ENCODE measurements at places on chromosomes 4 and X. TPM values are rescaled to one million over a fixed set of nuclear protein-coding genes. Genes with fewer than 3 reads are reported as not detected.

DNA sequence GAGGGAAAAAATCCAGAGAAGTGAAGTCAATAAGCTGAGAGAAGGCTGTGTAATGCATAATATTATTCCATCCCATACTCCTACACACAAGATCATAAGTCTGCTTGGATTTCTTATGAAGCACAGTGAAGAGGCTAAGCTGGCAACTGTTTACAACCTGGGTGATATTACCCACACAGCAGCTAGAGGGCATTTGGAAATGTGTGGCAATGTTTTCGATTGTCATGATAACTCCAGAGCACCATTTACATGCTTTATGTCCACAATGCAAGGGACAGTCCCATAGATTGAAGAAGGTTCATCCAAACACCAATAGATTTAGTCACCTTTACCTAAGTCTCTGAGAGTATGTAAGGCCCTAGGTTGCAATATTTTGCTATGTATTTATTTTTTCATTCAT is 412.2 kb downstream of the PPP3CA start:
- no peak overlapping the region for H3K27ac ChIP-seq
- H3K4me3 ChIP-seq: no peak overlapping the region
- H3K27me3 ChIP-seq: no peaks in the 10 kb centered on the region
- DNase-seq: no peak
- H3K36me3 ChIP-seq: no peaks in the 10 kb centered on the region
- H3K4me1 ChIP-seq: no peaks in the 10 kb centered on the region

- H3K27me3 ChIP-seq: no peaks in the 10 kb centered on the region
- no peak overlapping the region for H3K27ac ChIP-seq
- peaks cover 1% of the 10 kb centered on the region for H3K4me1 ChIP-seq
- no peak for DNase-seq
Observed at GRCh38 chrX:118368398-118368797, 22.5 kb downstream of the WDR44 start.

- no peak for DNase-seq
- no peak overlapping the region for H3K4me3 ChIP-seq
- no peaks in the 10 kb centered on the region for H3K27me3 ChIP-seq
- H3K4me1 ChIP-seq: no peaks in the 10 kb centered on the region
- H3K27ac ChIP-seq: no peak overlapping the region
Observed at GRCh38 chrX:46328133-46328532, 217.1 kb downstream of the ZNF674 start.

The GUCY1B1 gene
- polyA plus RNA-seq: 2.7 TPM

DNA sequence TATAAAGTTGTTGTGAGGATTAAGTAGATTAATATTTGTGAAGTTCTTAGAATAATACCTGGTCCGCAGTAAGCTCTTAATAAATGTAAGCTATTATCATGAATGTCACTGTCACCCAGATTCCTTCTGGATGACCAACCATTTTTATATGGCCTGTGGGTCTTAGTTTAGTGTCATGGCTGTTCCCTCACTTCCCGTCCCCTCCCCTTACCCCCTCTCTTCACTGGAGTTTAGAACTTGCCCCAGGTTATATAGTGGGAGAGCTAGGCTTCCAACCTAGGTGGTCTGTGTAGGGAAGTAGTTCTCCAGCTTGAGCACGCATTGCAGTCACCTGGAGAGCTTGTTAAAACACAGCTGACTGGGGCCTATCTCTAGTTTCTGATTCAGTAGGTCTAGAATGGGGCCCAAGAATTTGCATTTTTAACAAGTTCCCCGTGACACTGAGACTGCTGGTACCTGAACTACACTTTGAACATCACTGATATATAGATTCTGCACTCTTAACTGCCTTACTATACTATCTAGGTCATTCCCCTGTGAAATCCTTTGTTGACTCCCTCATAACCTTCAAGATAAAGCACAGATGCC is 66.9 kb upstream of the PLAC1 start:
- DNase-seq: no peak
- H3K36me3 ChIP-seq: no peaks in the 10 kb centered on the region
- no peak overlapping the region for H3K4me3 ChIP-seq
- no peaks in the 10 kb centered on the region for H3K27me3 ChIP-seq

- no peaks in the 10 kb centered on the region for H3K36me3 ChIP-seq
- DNase-seq: no peak
- no peak overlapping the region for H3K27ac ChIP-seq
- H3K27me3 ChIP-seq: no peaks in the 10 kb centered on the region
- no peaks in the 10 kb centered on the region for H3K4me1 ChIP-seq
Observed at GRCh38 chrX:39176105-39176504, 374.8 kb downstream of the MID1IP1 start.

DNA sequence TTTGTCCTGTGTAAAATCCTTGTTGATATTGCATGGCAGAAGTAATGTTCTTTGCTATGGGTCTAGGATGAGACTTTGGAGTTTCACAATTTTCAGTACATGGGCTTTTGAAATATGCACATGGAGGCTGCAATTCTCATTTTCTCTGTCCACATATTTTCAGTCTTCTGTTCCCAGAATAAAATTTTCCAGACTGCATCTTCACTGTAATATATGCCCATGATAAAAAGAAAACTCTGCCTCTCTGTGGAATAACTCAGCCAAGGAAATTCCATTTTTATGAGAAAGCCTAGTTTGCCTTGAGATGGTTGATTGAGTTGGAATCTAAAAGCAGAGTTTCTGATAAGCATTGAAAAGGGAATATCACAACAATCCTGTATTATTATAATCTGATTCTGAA is 601.4 kb upstream of the AADAT start:
- no peak for DNase-seq
- H3K4me3 ChIP-seq: no peak overlapping the region
- no peaks in the 10 kb centered on the region for H3K4me1 ChIP-seq
- H3K27me3 ChIP-seq: no peaks in the 10 kb centered on the region

- H3K27ac ChIP-seq: no peak overlapping the region
- H3K4me1 ChIP-seq: no peaks in the 10 kb centered on the region
- H3K36me3 ChIP-seq: no peaks in the 10 kb centered on the region
- DNase-seq: no peak
- no peak overlapping the region for H3K4me3 ChIP-seq
- H3K27me3 ChIP-seq: no peaks in the 10 kb centered on the region
Observed at GRCh38 chr4:100938698-100939097, 408.6 kb downstream of the PPP3CA start.

The SPANXN1 gene
- not detected for polyA plus RNA-seq

The GAGE12E gene
- polyA plus RNA-seq: not detected

DNA sequence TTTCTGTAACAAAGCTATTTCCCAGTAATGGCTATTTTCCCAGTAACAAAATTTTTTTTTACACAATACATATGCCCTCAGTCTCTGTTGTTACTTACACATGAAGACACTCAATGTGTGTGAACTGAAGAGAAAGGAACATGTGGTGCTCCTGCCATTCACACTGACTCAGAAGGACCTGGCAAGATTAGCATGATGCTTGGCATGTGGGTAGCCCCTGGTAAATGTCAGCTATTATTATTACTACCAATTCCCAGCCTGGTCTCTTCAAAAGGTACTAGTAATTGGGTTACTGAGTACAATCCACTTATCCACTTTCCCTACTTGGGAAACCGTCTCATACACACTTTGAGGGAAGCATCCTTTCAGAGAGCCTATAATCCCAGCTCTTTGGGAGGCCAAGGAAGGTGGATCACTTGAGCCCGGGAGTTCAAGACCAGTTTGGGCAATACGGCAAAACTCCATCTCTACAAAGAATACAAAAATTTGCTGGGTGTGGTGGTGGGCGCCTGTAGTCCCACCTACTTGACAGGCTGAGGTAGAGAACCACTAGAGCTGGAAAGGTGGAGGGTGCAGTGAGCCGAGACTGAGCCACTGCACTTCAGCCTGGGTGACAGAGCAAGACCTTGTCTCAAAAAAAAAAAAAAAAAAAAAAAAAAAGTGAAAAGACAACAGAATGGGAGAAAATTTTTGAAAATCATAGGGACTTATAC is 14.6 kb downstream of the RBBP7 start:
- DNase-seq: no peak
- no peaks in the 10 kb centered on the region for H3K27me3 ChIP-seq
- no peaks in the 10 kb centered on the region for H3K4me1 ChIP-seq
- peaks cover 7% of the 10 kb centered on the region for H3K36me3 ChIP-seq
- no peak overlapping the region for H3K4me3 ChIP-seq

- DNase-seq: no peak
- no peaks in the 10 kb centered on the region for H3K36me3 ChIP-seq
- no peak overlapping the region for H3K4me3 ChIP-seq
- H3K4me1 ChIP-seq: no peaks in the 10 kb centered on the region
Observed at GRCh38 chr4:7785017-7785416, 154.6 kb downstream of the AFAP1 start.

- no peak overlapping the region for H3K27ac ChIP-seq
- no peaks in the 10 kb centered on the region for H3K36me3 ChIP-seq
- no peaks in the 10 kb centered on the region for H3K4me1 ChIP-seq
- no peak overlapping the region for H3K4me3 ChIP-seq
- no peak for DNase-seq
Observed at GRCh38 chr4:28469387-28469786, 1608.7 kb downstream of the STIM2 start.

The SRPX gene
- 15.3 TPM for polyA plus RNA-seq

The NAP1L2 gene
- polyA plus RNA-seq: not detected
